ENCODE measurements at places on chromosomes 6 and 20.

DNA sequence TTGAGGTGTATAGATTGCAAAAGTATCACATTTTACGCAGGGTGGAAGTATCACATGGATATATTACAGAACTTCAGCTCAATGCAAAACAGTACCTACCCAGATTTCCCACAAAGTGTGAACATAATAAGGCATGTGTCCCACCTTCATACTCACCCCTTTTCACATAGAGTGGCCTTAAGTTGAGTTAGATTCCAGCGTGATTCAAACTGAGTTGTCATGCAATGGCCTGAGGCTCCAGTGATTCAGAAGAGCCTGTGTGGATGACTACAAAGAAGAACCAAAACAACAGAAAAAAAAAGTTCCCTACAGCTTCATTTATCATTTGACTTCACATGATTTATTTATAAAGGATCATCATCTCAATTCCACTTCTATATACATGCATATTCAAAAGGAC lies 309.7 kb downstream of the SLC35F1 start:
- DNase-seq: no peak

DNA sequence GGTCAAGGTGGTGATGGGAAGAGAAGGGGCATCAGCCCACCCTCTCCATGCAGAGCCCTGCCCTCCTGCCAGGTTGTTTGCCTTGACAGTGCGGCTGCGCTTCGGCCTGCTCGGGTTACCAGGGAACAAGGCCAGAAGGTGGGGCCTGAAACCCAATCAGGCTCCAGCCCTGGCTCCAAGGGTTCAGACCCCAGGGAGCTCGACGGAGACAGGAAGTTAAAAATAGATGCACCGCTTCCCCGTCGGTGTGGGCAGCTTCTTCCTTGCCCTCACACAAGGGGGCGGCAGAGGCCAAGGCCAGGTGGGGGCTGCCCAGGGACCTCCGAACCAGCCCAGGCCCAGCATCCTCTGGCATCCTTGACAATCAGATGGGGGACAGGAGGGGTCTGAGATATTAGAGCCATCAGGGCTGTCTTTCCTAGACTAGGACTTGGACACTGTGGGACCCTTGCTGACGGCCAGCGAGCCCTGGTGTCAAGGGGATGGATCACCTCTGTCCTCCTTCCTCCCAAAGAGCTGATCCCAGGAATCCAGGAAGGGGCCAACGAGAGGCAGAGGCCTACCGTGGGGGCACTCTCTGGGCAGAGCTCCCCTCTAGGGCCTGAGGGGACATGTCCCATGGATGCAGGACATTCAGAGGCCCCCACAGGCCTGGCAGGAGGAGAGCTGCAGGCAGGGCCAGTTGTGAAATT lies 65.2 kb downstream of the RIPOR3 start:
- peak; percentile 29 for DNase-seq

GRCh38 chr6:32967151-32968091 lies 973 bp upstream of the BRD2 start:
- peak; percentile 45 for DNase-seq

- DNase-seq: no peak
Measured at GRCh38 chr6:15504581-15505350, 158.1 kb downstream of the DTNBP1 start.

DNA sequence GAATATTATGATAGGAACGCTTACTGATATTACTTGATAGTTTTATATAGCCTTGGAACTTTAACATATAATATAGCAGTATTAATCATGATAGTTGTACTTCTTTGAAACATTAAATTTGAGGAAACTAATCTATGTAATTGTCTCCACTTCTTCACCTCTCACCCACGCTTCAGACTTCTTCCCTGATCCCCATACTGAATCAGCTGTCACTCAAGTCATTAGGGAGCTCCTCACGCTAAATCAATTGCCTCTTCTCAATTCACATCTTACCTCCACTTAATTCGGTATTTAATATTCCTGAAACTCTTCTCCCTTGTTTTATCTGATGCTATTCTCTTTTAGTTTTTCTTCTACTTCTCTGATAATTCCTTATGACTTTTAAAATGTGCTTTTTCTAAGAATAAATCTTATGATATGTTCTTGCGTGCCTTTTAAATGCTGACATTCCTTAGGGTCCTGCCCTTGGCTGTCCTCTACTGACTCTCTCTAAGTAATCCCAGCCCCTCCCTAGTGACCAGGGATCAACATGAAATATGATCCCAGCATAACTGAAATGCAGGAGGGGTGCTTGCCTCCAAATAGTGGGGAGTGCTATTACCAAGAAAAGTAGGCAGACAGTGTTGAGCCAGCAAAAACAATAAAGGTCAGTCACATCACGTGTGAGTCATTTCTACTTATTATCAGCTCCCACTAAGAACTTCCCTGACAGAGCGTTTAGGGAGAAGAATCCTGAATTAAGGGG lies 9.9 kb downstream of the ANKRD66 start:
- no peak for DNase-seq

- no peak for DNase-seq
Measured at GRCh38 chr6:129513471-129513870, 196.5 kb downstream of the ARHGAP18 start.

- no peak for DNase-seq
Measured at GRCh38 chr6:63581355-63582013, 9.2 kb downstream of the LOC128125822 start.

DNA sequence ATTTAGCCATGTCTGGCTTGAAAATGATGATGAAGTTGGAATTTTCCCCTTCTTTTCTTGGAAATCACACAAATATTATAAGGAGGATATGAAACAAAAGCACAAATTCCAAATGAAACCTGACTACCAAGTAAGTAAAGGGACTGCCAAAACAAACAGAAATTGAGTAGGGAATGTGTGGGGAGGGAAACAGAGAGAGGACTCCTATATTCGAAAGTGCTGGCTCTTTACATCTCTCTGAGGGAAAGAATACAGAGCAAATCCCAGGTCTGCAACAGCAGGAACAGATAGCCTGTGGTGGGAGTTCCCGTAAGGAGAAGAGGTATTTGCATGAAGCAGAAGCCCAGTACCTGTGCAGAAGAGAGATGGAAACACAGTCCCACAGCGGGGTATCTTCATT lies 583.7 kb downstream of the EPM2A start:
- DNase-seq: no peak

DNA sequence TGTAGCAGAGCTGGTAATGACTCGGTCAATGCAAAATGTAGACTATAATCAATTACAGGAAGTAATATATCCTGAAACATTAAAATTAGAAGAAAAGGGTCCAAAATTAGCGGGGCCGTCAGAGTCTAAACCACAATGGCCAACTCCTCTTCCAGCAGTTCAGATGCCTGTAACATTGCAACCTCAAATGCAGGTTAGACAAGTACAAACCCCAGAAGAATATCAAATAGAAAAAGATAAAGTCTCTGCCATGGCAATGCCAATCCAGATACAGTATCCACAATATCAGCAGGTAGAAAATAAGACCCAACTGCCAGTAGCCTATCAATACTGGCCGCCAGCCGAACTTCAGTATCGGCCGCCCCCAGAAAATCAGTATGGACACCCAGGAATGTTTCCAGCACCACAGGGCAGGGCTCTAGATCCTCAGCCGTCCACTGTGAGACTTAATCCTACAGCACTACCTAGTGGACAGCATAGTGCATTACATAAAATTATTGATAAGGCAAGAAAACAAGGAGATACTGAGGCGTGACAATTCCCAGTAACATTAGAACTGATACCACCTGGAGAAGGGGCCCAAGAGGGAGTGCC lies 158.4 kb downstream of the GPX5 start:
- peak; percentile 5 for DNase-seq

DNA sequence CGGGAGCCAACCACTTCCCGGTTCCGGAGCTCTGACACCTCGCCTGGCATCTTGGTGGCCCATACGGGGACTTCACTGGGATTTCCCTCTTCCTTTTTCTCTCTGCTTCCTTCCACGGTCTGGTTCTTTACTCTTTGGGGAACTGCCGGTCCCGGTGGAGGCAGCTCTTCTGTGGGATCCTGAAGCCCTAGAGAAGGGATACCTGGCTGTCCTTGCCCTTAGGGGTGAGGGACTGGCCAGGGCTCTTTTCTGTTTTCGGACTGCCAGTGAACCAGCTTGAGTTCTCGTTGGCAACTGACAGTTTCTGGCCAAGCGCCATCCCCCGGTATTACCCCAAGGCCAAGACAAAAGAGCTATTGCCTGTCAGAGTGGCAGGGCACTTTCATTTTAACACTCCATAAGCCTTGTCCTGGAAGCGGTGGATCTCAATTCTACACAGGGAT lies 880 bp upstream of the CPXM1 start:
- DNase-seq: no peak

DNA sequence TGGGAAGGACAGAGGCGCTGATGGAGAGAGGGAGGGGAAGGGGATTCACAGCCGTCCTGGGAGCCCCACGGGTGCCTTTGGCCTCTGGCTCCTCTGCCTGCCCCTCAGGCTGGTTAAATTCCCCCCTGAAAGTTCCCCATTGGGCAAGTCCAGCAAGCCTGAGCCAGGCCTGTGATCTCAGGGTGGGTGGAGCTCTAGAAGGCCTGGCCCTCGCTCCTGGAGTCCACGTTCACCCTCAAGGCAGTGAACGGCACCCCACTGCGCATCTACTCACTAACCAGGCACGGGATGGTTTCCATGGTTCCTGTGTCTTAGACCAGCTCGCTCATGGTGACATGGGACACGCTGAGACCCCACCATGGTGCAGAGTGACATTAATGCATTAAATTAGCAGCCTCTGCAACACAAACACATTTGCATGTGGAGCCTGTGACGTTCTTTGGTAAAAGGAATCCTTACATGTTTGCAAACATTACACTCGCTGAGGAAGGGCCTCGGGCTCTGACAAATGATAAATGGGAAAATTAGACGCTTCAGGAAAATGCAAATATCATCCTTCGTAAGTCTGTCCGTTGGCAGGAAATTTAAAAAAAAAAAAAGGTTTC lies 452.7 kb downstream of the PREX1 start:
- no peak for DNase-seq

GRCh38 chr20:49324306-49324705 lies 46.4 kb upstream of the ZNFX1 start:
- DNase-seq: no peak

GRCh38 chr6:106257195-106257594 lies 68.4 kb downstream of the ATG5 start:
- no peak for DNase-seq

DNA sequence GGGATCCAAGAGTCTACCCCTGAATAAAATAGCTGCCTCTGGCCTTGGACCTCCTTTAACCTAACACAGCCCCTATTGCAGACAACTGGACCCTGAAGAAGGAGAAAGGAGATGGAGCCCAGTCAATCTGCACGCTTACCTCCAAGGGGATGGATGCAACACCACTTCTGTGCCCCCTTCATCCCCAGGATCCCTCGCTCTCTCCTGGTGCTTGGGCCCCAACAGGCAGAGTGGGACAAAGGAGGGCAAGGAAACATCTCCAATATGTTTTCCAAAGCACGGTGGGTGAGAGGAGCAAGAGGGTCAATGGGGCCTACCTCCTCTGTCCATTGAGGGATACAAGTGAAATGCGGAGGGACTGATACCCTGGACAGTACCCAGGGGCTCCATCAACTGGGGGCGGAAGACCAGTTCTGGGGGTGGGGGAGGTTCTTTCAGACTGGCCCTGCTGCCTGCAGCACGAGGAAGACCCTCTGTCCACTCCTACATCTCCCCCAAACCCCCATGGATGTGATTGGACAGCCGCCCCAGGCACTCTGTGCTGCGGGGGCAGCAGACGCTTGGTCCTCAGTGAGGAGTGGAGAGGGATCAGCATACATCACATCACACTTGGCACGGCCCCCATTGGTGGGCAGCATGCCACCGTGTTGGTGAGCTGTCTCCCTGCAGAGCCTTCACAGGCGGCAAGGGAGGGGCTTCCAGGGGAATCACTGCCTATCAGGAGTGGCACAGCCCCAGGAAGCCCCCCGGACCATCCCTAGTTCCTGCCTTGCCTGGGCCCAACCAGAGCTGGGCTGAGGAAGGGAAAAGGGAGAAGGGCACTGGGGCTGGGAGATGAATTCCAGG lies 70.6 kb downstream of the MRPL14 start:
- DNase-seq: no peak

DNA sequence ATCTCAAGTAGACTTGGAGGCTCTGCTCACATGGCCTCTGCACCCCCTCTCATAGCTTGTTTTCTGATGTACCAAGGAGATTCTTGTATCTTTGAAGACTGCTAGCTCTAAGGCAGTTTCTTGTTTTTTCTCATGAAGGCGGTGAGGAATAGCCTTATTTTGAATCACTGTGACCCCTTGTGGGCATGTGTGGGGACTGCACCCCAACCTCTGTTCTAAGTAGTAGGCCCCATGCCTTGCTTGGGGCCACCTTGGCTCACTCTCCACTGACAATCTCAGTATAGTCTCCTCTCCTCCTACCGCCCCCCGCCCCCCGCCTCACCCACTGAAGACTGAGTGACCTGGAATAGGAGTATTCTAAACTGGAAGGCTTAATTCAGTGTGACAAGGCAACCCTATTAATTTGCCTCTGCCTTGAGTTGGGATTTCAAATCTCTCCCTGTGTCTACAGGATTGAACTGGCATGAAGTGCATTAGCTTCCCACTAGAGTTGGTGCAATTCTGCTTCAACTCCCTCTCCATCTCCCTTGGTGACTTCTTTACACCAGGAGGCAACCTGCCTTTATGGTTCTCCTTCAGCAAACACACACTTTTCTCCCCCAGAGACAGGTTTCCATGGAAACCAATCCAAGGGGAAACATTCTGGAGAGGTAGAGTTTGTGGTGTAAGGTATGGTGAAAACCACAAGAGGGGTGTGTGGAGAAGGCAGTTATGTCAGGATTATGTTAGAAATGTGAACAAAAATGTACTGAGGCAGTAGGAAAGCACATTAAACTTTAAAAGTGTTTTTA lies 75.4 kb upstream of the ECI2 start:
- peak; percentile 70 for DNase-seq

GRCh38 chr6:123105561-123105960 lies 109.5 kb downstream of the CLVS2 start:
- no peak for DNase-seq

DNA sequence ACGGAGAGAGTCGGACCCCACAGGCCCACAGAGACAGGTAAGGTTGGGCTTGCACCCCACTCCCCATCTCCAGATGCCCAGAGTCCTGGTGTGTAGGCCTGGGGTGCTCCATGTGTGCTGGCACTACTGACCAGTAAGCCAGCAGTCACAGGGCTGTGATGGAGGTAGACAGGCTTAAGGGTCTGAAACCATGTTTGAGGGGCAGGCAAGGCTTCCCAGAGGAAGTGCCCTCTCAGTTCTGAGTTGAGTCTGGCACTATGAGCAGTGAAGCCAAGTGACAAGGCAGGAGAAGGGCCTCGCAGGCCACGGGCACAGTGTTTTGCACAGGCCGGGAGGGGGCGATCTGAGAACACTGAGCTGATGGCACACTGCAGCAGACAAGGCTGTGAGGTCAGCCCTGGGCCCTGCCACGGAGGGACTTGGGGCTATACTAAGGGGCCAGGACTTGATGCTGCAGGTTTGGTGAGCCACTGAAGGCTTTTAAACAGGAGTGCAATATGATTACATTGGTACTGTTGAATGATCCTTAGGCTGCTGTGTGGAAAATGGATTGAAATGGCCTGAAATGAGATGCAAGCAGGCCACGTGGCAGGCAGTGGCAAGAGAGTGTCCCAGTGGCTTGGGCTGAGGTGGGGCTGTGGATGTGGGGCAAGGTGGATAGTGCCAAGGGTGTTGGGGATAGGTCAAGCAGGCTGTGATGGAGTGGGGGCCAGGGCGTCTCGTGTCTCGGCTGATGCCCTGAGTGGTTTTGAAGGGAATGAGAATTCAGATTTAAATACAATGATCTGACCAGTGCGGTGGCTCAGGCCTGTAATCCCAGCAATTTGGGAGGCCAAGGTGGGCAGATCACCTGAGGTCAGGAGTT lies 20.3 kb downstream of the TTBK1 start:
- DNase-seq: peak; percentile 81

GRCh38 chr6:27662769-27663168 lies 189.9 kb upstream of the ZNF184 start:
- DNase-seq: no peak

Data from stimulated activated CD4-positive, alpha-beta T cell treated with anti-CD3 and anti-CD28 coated beads, Interleukin-4, amount 100 ng/mL, for 24 hours (primary cell).